ENCODE measurements at places on chromosomes 3 and 15.

DNA sequence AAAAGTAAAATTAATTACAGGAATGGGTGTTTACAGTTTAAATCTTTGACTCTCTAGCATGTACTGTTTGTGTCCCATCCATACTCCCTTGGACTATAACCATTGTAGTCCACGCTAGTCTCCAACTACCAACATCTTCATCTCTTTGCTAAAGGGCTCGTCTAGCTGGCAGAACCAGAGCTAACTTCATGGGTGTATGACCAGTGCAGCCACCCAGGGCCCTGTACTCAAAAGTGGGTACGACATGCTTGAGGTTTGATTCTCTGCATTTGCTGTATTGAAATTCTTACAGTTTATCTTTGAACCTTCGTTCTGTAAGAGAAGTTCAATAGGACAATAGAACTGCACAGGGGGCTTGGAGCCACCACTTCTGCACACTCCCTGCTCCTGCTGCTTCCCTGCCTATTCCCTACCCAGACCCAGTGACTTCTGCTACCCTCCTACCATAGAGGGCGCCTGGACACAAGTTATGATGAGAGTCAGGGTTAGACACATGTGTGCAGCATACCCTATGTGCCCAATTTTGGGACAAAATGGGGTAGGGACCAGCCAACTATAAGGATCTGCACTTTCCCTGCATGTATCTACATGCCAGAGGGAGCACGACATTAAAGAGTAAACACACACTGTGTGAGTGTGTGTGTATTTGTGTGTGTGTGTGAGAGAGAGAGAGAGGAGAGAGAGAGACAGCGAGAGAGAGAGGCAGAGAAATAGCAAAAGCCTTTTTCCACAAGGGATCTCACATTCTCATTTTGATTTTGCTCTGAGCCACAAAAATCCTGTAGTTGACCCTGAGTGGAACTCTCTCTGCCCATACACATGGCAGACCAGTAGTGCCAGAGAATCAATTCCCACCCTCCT is 59.0 kb upstream of the NECTIN3 start:
- no peak for DNase-seq

DNA sequence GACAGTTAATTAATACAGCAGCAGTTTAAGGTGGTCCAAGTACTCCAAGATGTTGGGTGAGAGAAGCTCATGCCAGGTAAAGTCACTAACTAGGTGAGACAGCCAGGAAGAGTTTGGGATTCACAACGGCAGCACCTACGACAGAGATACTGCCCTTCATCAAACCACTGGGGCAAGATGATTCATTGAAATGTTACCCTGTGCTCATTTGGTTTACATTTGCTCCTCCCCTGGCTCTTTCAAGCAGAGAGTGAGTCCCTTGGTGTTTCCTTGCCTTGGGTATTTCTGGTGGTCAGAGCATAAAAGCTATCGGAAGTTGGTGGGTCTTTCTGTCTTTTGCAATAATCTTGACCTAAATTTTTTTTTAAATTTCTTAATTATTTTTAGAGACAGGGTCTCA is 19.9 kb upstream of the PDE8A start:
- DNase-seq = no peak

DNA sequence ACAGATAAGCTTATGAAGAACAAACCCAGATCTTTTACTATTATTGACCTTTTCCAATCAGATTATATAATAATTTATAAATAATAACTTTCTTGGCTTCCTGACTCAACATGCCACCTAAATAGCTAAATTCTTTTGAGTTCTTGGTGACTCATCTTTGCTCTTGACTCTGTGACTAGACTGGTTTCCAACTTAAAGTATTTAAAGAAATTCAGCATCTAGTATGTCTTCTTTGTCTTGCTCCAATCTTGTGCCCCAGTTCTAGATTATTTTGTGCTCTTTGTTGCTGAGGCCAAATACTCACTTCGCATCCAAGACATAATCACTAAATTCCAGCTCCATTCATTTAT is 483.2 kb upstream of the TBL1XR1 start:
- no peak for DNase-seq

DNA sequence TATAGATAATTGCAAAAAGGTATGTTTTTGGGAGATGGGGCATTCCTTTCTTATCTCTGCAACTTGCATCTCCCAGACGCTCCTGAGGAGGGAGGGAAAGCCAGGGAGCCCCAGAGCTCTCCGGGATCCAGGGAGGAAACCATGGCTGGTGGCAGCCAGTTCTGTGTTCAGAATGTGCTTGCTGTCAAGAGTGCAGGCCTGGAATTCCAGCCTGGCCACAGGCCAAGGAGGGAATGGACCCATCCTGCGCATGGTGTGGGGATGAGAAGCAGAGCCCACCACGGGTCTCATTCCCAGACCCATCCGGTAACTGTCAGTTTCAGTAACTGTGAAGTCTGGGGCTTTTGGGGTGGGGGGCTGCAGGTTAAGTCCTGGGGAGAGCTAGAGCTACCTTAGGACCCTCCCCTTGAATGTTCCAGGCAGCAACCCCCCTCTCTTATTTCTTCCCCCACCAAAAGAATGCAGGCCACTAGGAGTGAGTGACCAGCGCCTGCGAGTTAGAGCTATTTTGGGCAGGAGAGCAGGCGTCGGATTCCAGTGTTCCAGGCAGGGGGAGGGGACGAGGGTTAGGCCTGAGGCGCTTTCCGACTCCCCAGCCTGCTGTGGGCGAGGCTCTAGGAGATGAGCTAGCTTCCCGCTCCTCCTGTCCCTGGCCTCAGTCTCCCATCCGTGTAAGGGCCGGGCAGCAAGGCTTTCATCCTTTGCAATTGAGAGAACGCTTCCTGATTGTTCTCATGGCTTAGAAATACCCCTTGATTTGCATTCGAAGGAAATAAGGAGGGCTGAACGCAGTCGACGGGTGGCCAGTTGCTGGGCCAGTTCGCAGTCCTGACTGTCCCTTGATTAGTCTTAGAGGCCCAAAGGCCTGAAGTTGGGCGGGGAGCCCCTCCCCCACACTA is 781 bp upstream of the DAG1 start:
- DNase-seq = no peak

GRCh38 chr3:44883213-44883955 is 9.0 kb downstream of the TGM4 start:
- DNase-seq = no peak

DNA sequence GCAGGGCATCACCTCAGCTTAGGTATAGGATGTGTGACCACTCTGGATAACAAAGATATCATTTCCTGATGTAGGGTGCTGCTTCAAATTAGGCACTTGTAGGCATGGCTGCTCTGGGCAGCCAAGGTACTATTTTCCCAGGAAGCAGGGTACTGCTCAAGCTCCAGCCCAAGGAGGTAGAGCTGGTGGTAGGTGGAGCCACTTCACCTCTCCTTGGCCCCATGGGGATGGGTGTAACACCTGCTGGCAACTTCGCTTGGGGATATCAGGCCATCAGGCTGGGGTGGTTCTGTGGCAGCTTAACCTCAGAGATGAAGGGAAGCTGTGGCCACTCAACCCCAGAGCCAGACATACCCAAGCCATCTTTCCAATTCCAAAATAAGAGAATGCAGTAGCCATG is 147.1 kb upstream of the IGF1R start:
- no peak for DNase-seq

DNA sequence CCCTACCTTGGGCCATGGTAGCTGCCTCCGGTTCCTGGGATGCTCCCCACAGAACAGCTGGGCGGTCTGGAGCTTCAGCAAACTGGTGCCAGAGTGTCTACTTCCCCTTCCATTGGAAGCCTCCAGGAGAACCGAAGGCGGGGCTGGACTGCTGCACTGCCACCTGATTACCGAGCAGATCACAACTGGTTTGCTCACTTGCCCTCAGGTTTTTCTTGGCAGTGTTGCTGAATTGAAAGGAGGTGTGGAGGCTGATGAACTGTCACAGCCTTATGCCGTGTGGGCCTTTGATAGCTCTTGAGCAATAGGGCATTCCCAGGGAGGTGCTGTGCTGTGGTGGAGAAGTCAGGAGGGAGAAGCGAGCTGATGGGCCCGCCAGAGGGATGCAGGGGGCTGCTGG is at the start of gene TGM5:
TGM5 (minus strand) TSS at position 95 of the 400 bp plus-strand sequence; CDS start at position 16, 79 bp downstream.
- no peak for DNase-seq

DNA sequence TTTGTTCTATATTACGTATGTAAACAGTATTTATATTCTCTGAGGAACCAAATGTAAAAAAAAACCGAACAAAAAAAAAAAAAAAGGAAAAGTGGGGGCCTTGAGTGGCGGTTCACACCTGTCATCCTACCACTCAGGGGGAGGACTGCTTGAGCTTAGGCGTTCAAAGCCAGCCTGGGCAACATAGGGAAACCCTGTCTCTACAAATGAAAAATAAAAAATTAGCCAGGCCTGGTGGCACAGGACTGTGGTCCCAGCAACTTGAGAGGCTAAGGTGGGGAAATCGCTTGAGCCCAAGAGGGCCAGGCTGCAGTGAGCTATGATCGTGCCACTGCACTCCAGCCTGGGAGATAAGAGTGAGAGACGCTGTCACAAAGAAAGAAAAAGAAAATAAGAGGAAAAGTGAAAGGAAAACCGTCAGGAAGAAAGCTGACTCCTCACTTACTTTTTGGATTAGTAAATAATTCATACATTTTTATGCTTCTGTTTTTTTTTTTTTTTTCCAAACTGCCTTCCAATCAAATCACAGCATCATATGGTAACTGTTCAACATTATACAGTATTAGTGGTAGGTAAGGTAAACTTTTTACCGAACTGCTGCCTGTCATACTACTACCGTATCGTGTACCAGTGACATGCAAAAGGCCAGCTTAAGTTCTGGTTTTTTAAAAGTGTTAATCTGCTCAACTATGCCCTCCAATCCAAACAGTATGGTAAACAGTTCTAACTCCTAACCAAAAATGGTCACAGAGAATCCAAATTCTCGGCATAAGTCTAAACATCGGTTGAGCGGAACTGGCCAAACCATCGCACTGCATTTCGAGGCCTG is 1.2 kb downstream of the PHC3 start:
- DNase-seq = no peak

GRCh38 chr3:29347412-29347811 is 66.5 kb downstream of the RBMS3 start:
- no peak for DNase-seq

- no peak for DNase-seq
Measured at GRCh38 chr3:115022199-115022598, 124.9 kb downstream of the ZBTB20 start.

DNA sequence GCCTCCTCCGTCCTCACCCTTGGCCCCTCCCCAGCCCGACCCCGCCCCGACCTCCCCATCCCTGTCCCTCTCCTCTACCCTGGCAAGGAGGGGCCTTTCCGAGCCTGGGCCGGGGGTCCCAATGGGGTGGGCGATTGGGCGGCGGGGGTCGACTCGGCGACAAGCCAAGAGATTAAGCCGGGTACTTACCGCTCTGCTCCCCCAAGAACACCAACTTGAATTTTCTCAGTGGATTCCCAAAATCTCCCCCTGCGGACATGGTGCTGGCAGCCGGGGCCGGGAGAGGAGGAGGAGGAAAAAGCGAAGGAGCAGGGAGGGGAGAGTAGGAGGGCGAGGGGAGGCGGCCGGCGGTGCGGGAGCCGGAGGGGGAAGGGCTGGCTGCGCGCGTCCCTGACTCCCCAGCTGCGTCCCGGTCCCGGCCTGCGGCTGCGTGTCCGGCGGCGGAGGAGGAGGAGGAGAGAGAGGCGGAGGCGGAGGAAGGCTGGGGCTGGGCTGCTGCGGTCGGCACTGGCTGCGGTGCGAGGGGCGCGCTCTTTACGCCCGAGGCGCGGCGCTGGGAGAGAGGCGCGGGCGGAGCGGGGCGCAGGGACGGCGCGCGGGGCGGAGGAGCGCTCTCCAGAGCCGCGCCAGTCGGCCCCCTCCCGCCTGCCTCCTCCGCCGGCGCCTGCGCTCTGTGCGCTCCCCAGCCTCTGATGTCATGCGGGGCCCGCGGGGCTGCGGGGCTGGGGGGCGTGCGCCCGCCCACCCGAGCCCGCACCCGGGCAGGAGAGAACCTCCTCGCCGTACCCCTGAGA is at the start of gene RAB6B:
RAB6B (minus strand) TSS at position 675 of the 794 bp plus-strand sequence; CDS start at position 259, 416 bp downstream.
- no peak for DNase-seq

- no peak for DNase-seq
Measured at GRCh38 chr3:140595295-140595694, 82.6 kb upstream of the TRIM42 start.

DNA sequence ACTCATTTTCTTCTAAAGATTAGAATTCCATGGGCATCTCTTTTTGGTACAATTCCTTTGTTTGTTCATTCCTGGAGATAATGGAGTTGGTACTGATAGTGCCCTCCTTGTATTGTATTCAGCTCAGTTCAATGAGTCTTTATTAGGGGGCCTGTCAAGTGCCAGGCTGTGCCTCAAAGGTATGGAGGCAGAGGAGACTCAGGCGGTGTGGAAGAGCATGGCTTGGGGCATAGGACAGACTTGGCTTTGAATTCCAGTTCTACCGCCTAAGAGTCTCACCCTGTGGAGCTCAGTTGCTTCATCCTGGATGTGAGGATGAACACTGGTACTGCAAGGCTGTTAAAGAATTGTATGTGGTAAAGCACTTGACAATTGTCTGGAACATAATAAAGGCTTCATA is 196.6 kb upstream of the IL12A start:
- DNase-seq = no peak

DNA sequence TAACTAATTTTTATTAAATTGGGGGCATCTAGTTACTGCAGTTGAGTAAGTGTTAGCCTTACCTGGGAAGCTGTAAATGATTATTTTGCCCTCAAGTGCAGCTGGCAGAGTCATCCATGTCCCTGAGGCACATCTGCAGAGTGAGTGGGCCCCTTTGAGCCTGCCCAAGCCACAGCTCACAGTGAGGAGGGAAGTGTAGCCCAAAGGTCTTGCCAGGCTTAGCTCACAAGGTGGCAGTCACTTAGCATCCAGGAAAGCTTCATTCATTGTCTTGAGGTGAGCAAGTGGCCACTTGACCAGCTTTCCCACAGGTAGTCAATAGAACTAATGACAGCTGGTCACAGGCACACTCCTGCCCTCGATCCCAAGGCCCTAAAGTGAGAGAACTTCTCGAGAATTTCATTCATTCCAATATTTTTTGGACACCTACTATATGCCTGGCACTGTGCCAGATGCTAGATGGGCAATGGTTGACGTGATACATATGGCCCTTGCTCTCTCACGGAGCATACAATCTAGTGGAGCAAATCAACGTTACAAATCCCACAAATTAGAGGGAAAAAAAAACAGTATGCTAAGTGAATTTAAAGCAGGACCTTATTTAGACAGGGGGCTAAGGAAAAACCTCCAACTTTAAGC is 163.3 kb upstream of the IL12A start:
- DNase-seq = no peak

DNA sequence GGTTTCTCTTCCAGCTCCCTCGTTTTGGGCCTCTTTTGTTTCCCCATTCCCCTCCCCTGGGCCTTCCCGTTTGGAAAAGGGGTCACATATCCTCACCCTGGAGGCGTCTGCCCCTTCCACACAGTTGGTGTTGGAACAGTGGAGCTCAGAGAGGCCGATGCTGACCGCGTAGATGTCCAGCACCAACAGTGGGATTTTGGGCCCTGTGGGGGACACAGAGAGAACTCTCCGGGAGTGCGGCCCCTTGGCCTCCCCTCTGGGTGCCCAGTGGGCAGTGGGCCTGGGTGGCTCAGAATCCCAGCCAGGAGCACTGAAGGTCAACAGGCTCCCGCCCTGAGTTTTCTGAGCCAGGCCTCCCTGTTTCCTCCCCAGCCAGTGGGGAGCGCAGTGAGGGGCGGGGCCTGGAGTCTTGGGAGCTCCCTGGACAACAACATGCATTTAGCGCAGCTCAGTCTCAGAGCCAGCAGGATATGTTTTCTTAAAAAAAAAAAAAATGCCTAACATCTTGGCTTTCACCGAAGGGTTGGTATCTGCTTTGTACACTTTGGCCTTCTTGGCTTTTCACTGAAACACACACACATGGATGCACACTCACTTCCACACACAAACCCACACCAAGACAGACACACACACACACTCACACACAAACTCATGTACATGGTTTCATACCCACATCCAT is 670 bp upstream of the ISLR start:
- no peak for DNase-seq

GRCh38 chr3:194817936-194818335 is 132.3 kb downstream of the FAM43A start:
- DNase-seq = no peak

GRCh38 chr3:38837358-38837757 is 21.3 kb upstream of the SCN10A start:
- DNase-seq = no peak

All from effector CD4-positive, alpha-beta T cell (primary cell).